NB4 (cell line): ENCODE measurements at places on chromosomes 7 and 10.

GRCh38 chr10:1328981-1329614 lies 272.9 kb downstream of the WDR37 start:
- no peak for DNase-seq

- no peak for DNase-seq
Observed at GRCh38 chr10:60801522-60801921, 23.2 kb downstream of the CDK1 start.

DNA sequence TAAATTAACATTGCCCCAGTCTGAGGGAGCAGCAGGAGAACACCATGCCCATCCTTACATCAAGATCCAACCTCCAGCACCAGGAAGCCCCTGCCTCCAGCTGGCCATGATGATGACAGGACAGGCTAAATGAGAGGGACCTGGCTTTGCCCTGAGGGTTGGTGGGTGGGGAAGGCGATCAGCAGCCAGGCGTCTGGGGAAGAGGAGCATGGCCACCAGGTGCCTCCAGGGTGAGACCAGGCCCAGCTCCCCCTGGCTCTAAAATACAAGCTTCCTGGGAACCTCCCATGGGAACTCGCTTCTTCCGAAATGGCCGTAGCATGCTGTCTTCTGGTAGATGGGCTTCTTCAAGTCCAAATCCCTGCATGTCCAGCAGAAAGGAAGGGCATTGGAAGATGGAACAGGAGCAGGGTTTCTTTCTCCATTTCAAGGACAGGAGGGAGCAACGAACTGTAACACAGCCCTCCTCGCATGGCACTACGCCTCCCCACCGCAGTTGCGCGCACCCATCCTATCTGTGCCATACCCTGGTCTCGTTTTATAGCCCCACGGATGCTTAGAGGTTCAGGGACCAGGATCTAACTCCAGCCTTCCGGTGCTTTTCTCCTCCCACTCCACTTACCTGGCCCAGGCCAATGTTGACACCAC lies 15.8 kb downstream of the MAT1A start:
- DNase-seq: no peak

GRCh38 chr10:65430979-65431378 lies 1494.9 kb upstream of the LRRTM3 start:
- DNase-seq: no peak

GRCh38 chr7:5635461-5636445 lies 145.7 kb downstream of the RNF216 start:
- no peak for DNase-seq

DNA sequence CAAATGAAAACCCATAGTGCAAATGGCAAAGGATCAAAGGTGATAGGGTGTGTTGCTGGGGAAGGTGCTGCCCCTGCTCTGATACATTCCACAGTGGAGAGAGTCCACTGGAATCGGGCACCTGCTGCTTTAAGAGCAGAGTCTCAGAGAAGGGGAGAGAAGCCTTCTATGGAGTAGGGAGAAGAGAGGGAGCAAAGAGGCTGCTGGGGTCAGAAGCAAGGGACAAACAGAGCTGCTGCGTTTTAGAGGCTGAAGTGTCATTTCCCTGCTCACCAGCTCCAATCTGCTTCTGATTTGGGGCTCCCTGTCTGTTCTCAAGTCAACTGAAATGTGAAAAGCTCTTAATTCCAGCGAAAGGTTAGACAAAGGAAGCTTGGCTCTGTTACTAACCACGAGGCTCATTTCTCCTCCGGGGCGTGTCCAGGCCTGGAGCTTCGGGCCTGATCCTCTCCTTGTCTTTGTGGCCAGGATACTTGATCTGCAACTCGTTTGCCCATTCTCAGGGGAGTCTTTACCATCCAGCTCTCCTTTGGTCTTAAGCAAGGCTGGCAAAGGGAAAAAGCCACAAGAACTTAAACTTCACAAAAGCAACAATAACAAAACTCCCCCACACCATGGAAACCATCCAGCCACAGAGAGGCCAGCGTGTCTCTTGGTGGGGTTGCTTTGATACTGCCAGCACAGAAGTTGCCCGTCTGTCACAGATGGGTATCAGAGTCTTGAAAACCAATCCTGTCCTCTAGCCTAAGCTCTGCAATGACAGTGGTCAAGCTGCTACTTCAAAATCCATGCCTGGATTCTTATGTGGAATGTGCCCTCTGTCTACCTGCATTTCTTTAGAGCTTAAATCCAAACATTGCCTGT lies 692.6 kb downstream of the SUGCT start:
- peak; percentile 13 for DNase-seq

DNA sequence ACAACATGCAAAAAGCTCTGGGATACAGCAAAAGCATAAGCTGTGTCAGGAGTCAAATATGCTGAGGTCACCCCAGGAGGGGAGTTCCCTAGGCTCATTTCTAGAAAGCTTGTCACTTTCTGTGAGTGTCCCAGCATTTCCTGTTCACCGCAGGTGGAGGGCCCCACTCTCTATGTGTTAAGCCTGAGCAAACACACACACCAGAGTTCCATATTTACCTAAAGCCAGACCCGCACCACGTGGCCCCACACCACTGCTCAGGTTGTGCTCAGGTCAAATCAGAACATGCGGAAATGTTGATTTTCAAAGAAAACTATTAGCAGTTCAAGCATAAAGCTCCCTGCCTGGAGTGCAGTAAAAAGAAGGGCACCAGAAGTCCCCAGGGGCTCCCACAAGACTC lies 259.6 kb upstream of the PPP2R2D start:
- no peak for DNase-seq

GRCh38 chr10:87700031-87700796 lies 40.5 kb downstream of the PAPSS2 start:
- no peak for DNase-seq

GRCh38 chr10:71971311-71971731 lies 7.1 kb downstream of the CHST3 start:
- no peak for DNase-seq

DNA sequence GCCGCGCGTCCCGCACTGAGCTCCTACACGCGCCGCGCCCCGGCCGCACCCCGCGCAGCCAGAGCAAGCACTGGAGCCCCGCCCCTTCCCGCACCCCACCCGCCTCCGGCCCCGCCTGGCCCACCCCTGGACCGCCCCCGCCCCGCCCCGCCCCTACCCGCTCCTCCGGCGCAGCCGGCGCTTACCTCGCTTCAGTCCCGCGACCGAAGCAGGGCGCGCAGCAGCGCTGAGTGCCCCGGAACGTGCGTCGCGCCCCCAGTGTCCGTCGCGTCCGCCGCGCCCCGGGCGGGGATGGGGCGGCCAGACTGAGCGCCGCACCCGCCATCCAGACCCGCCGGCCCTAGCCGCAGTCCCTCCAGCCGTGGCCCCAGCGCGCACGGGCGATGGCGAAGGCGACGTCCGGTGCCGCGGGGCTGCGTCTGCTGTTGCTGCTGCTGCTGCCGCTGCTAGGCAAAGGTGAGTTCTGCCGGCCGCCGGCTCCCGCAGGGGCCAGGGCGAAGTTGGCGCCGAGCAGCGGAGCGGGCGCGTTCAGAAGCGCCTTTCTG lies at the start of gene RET:
TSS of gene RET (plus strand) at position 194 of the 545 bp plus-strand sequence. CDS start at position 384, 190 bp downstream.
- peak; percentile 78 for DNase-seq
